ENCODE measurements at places on chromosomes 5 and 9.

DNA sequence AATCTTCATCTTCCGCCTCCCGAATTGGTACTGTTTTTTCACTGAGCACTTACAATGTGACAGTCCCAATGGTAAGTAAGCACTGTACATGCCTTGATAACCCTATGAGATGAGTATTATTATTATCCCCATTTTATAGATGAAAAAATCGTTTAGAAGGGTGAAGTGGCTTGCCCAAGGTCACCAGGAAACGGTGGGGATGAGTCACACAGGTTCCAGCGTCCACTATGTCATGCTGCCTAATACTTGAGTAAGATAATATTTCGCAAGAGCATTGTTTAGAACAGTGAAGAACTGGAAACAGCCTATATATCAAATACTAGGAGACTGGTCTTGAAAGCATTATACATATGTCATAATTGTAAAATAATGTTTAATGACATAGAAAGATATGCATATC is 12.9 kb downstream of the HAND1 start:
- DNase-seq = no peak

DNA sequence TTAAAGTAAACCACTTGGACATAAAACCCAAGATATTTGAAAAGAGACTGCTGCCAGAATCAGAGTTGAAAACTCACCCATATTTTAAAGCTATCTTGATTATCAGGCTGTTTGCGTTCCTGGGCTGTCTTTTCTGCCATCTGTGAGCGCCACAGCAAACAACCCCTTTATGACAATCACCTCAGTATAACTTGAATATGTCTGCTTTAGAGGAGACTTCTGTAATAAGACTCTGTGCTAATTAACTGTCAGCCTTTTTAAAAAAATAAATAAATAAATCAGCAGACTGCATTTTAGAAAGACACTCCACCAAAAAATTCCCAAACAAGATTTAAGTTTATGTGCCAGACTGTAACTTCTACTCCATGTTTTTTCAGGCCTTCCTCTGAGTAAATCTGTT is 375.7 kb upstream of the CCNH start:
- DNase-seq = no peak

DNA sequence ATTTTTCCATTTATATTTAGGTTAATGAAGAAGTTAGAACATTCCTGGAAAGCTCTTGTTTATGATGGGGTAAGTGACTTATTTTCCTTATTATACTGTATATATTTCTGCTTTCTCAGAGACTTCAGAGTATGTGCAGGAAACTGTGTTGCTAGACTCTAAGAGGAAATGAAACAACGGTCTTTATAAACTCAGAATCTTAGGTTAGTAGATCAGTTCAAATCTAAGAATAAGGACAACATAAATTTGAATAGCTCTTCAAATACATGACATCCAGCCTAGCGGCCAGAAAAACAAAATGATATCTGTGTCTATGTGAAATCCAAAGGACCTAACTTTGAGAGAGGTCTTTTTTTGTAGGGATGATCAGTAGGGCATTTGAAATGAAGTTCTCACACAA is 94.3 kb downstream of the PRKACG start:
- DNase-seq = no peak

- no peak for DNase-seq
Observed at GRCh38 chr5:159965031-159965837, 43.7 kb upstream of the TTC1 start.

DNA sequence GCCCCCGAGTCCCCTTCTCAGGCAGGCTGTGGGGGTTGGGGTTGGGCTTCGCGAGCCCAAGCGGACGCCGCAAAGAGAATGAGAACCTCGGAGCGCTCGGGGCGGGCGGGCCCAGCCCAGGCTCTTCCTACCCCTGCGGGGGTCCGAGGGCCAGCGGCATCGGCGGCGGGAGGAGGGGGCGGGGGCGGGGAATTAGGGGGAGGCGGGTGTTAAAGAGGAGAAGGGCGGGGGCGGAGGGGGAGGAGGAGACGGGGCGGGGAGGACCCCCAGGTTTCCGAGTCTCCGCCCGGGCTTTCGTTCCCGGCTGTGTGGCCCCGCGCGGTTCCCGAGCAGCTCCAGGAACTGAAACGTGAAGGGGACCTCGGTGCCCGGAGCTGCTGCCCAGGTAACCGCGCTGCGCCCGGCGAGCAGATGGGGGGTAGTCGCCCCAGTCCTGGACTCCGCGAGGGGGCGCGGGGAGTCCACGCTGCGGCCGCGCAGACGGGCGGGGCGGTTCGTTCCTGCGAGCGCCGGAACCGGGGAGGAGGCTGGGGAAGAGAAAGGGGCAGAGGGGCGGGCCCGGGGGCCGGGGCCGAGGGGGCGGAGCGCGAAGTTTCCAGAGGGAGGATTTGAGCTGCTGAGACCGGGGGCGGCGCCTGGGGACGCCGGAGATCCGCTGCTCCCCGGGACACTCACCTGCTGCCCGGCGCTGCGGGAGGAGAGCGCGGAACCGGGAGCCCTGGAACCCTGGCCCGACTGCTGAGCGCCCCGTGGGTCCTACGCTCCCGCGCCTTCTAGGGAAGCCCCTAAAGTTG is 38.4 kb upstream of the PLEKHG4B start:
- peak; percentile 93 for DNase-seq

GRCh38 chr5:158756871-158757270 is 342.8 kb downstream of the EBF1 start:
- DNase-seq = no peak

DNA sequence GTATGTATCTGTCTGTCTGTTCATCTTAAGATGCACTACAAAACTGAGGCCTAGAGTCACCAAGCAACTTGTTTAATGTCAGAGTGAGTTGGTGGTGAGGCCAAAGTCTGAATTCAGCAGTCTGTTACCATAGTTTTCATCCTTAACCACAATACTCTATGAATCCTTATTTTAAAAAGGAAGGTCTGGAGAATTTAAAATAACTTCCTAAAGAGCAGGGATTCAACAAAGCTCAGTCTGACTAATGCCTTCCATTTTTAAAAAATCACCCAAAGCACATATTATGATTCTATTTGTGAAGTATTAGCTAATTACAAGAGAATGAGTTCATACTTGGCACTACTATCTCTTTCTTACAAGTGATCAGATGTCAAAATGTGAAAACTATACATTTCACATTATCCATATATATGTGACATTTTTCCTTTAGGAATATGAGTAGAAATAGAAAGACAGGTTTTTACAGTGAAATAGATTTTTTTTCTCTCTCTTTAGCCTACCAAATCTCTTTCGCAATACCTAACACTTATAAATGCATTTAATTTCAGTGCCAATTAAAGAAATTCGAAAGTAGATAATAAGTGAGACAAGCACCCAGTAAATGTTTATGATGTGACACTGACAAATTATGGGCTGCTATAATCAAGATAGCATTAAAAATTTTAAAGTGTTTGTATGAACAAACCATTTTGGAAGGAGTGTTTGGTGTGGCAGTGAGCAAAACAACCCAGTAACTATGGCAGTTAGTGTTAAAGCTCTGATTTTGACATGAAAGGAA is 102.3 kb upstream of the CDKN2B start:
- DNase-seq = no peak

- DNase-seq = no peak
Observed at GRCh38 chr5:75566710-75567309, 44.4 kb upstream of the ANKDD1B start.

GRCh38 chr5:157772127-157772526 is 28.6 kb downstream of the LSM11 start:
- DNase-seq = peak; percentile 40

DNA sequence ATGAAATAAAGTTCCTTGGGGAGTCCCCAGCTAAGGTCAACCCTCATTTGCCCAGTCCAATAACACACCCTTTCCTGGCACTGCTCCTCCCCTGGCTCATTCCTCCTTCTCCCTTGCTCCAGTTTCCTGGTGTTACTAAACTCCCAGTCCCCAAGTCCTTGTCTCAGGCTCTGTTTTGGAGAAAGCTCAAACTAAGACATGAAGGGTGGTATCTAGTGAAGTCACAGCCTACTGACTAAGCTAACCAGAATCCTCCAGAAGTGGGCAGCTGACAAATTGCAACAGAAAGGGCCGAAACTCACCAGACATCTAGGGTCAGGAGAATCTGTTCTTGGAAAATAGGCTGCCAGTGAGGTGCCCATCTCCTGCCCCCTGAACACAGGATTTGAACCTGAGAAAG is 118.7 kb upstream of the NEK6 start:
- DNase-seq = no peak
